ENCODE measurements at places on chromosomes 7 and 10.

DNA sequence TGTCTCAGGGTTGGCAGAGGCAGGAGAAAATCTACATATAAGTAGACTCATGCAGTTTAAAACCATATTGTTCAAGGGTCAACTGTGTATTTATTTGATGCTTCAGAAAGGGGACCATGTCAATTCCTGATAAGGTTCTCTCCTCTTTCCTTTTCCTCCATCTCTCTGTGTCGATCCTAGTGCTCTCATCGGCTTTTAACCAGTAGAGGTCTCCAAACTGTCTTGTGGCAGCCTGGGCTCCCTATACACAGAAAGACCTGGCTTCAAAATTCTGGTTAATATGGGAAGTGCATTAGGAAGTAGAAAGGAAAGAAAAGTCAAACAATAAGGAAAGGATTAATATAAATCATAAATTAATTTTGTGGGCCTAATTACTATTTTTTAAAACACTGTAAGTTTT lies 304.4 kb upstream of the C7orf33 start:
- no peak for DNase-seq

DNA sequence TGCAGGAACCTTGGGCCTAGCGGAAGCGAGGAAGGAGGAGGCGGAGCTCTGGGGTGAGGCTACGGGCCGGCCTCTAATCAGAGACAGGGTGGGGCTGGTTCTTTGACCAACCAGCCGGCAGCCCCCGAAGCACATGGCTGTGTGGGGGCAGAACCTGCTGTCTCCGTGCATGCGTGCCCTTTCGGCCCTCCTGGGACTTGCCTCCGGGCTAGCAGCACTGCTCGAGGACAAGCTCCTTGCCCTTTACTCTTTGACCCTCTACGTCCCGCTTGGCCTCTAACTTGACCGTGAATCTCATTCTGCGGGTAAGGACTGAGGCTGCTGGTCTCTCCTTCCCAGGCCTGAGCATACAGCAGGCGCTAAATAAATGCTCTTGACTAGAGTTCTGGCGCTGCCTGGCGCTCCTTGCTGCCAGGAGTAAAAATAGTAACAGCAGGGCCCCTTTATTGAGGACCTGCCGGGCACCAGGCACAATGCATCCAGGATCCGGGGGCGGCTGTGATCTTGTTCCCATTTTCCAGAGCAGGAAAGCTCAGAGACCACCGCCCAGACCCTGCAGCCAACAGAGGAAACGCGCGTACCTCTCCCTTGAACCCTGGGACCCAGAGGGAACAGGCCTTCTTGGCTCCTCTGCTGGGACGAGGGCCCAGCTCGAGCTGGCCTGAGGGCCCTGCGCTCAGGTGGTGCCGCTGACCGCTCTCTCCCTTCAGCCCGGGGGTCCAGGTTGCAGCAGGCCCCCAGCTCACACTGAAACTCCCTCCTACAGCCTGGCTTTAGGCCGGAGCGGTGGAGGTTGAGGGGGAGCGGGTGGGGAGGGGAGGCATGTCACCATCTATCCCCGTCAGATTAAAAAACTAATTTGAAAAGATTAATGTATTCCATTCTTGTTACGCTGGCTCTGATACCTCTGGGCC lies 2.7 kb upstream of the COMTD1 start:
- DNase-seq, result no peak

DNA sequence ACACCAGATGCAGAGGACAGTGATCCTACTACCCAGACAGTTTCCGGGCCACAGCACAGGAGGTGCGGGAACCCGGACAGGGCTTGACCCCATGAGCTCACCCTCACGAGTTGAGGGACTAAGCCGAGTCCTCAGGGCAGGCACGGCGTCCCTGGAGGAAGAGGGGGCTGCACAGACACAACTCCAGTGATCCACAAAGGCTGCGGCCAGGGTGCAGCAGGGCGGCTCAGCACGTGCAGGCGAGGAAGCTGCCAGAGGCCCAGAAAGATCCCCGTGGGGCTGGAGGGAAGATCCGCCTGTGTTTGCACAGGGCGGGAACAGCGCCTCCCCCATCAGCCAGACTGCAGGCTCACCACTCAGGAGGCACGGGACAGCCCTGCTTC lies 45.9 kb upstream of the TMEM72 start:
- no peak for DNase-seq

DNA sequence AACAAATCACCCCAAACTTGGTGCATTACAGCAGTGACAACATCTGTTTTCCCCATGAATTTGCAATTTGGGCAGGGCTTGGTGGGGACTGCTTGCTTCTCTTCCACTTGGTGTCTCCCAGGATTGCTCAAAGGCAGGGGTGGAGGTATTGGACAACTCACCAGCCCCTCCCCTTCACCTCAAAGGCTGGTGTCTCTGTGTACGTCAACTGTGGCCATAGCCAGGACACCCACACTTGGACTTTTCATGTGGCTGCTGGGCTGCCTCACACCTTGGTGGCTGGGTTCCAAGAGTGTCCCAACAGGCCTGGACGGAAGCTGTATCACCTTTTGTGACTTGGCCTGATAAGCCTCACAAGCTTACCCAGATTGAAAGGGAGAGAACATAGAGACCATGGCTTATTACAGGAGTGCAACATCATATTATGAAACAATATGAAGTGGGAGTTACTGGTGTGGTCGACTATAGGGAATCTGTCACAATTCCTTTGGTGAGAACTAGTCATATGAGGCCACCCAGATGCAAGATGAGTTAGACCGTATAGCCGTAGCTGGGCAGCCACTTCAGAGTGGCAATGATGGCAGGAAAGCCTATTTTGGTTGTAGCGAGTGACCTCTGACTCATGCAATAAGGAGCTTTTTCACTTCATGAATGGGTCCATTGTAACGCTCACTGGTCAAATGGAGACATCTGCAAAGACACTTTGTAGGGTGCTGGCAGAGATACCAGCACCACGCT lies 187.6 kb upstream of the ITGB1 start:
- DNase-seq, result no peak

GRCh38 chr7:30970594-30971094 lies 6.9 kb downstream of the GHRHR start:
- DNase-seq, result no peak

DNA sequence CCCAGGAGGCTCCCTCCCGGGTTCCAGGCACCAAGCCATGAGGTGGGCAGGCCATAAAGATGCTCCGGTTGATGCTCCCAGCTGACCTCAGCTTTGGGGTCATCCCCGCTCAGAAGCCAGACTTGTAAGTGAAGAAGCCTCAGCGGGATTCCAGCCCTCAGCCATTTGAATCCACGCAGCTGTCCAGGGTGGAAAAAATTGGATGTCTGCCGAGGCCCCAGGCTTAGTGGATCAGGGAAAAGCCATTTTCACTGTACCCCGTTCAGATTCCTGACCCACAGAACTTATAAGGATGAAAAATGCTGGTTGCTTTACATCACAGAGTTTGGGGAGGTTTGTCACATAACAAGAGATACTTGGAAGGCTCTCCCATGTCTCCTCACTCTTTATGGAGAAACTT lies 49.2 kb upstream of the CPN1 start:
- DNase-seq, result no peak
